Endodermal cell (in vitro differentiated cells): ENCODE measurements at places on chromosomes 3 and 15. TPM values are rescaled to one million over a fixed set of nuclear protein-coding genes. Genes with fewer than 3 reads are reported as not detected.

TMEM158 gene
- total RNA-seq: 5.5 and 6.8 TPM in 2 replicates

- no peak overlapping the region for H3K27ac ChIP-seq
- H3K4me3 ChIP-seq: no peak overlapping the region
- no peaks in the 10 kb centered on the region for H3K36me3 ChIP-seq
- peak; percentile 81 for DNase-seq
- H3K27me3 ChIP-seq: no peaks in the 10 kb centered on the region
- no peaks in the 10 kb centered on the region for H3K4me1 ChIP-seq
Measured at GRCh38 chr15:77907824-77908751, 169.4 kb downstream of the TBC1D2B start.

OR5AC2 gene
- not detected in 2 replicates for total RNA-seq

GRCh38 chr15:72482275-72482674 lies 8.1 kb downstream of the ARIH1 start:
- H3K27ac ChIP-seq: no peak overlapping the region
- H3K27me3 ChIP-seq: no peaks in the 10 kb centered on the region
- H3K4me3 ChIP-seq: no peak overlapping the region
- H3K4me1 ChIP-seq: no peaks in the 10 kb centered on the region
- DNase-seq: no peak

- H3K36me3 ChIP-seq: no peaks in the 10 kb centered on the region
- no peak for DNase-seq
- no peak overlapping the region for H3K4me3 ChIP-seq
- H3K4me1 ChIP-seq: no peaks in the 10 kb centered on the region
- H3K27ac ChIP-seq: no peak overlapping the region
Measured at GRCh38 chr3:28841441-28841840, 439.4 kb upstream of the RBMS3 start.

- H3K4me3 ChIP-seq: no peak overlapping the region
- DNase-seq: no peak
- no peaks in the 10 kb centered on the region for H3K36me3 ChIP-seq
- H3K27ac ChIP-seq: no peak overlapping the region
Measured at GRCh38 chr3:122063908-122064307, 8.7 kb downstream of the CD86 start.

GRCh38 chr3:125470671-125471070 lies 49.3 kb downstream of the SNX4 start:
- DNase-seq: no peak
- no peak overlapping the region for H3K4me3 ChIP-seq
- H3K4me1 ChIP-seq: no peaks in the 10 kb centered on the region
- no peaks in the 10 kb centered on the region for H3K27me3 ChIP-seq

MON1A gene
- total RNA-seq: 6.2 and 6.7 TPM in 2 replicates

DNA sequence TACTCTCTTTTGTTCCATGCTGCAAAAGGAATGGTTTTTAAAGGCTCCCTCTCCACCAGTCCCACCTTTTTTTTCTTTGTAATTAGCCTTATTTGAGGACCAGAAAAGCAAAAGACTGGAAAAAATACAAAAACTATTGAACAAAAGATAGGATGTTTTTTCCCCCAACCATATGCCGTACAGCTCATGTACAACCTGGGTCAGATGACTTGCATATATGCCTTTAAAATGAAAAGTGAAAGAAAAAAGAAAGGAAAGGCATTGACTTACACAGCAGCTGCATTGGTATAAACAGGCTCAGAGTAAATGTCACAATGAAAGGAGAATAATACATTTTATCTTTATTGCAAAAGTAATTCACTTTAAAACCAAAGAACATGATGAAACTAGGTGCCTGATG lies 69.5 kb upstream of the CMC1 start:
- H3K27me3 ChIP-seq: no peaks in the 10 kb centered on the region
- H3K27ac ChIP-seq: no peak overlapping the region
- H3K36me3 ChIP-seq: no peaks in the 10 kb centered on the region
- no peak overlapping the region for H3K4me3 ChIP-seq
- no peak for DNase-seq

- peaks cover 78% of the 10 kb centered on the region for H3K36me3 ChIP-seq
- H3K27me3 ChIP-seq: no peaks in the 10 kb centered on the region
- H3K27ac ChIP-seq: no peak overlapping the region
- no peak overlapping the region for H3K4me3 ChIP-seq
- no peaks in the 10 kb centered on the region for H3K4me1 ChIP-seq
- DNase-seq: no peak
Measured at GRCh38 chr15:82132096-82132495, 86.3 kb upstream of the MEX3B start.

DNA sequence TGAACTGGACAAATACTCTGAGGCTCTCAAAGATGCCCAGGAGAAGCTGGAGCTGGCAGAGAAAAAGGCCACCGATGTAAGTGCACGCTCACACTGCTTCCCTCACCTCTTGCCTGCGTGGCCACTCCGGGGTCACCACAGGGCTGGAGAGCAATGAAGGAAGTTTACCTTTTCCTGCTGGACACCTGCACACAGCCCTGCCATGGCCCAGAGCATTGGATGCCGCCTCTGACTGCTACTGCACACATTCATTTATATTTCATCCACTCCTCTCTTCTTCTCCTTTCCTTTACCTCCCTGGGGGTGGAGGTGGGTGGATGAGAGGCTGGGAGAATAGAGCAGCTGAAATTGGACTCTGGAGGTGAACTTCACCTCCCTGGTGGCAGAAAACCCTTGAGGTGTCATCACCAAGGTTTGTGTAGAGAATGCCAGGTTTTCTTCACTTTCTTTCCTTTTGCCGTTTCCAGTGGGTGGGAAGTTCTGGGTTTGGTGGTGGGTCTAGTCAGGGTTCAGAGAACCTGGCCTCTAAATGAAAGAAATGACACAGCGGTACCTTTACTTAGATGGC lies 1.6 kb downstream of the TPM1 start:
- peak overlapping the region; percentile 97 for H3K4me3 ChIP-seq
- no peak for DNase-seq
- peaks cover 20% of the 10 kb centered on the region for H3K4me1 ChIP-seq
- H3K27me3 ChIP-seq: peaks cover 4% of the 10 kb centered on the region
- peak overlapping the region; percentile 27 for H3K27ac ChIP-seq

- DNase-seq: no peak
- peaks cover 39% of the 10 kb centered on the region for H3K27me3 ChIP-seq
- no peaks in the 10 kb centered on the region for H3K4me1 ChIP-seq
- H3K27ac ChIP-seq: no peak overlapping the region
- no peak overlapping the region for H3K4me3 ChIP-seq
Measured at GRCh38 chr3:156297582-156297981, 177.2 kb downstream of the KCNAB1 start.

DNAH1 gene
- 2.9 to 6.7 TPM (median 5.5 TPM) in 3 replicates for total RNA-seq

- no peaks in the 10 kb centered on the region for H3K36me3 ChIP-seq
- peak; percentile 50 for DNase-seq
- H3K4me3 ChIP-seq: no peak overlapping the region
- peaks cover 2% of the 10 kb centered on the region for H3K4me1 ChIP-seq
- no peak overlapping the region for H3K27ac ChIP-seq
Measured at GRCh38 chr3:45273681-45274515, 47.8 kb upstream of the TMEM158 start.

GRCh38 chr15:46815765-46816164 lies 901.5 kb upstream of the SEMA6D start:
- H3K27ac ChIP-seq: no peak overlapping the region
- no peak for DNase-seq
- no peaks in the 10 kb centered on the region for H3K36me3 ChIP-seq
- no peaks in the 10 kb centered on the region for H3K4me1 ChIP-seq
- no peaks in the 10 kb centered on the region for H3K27me3 ChIP-seq

DNA sequence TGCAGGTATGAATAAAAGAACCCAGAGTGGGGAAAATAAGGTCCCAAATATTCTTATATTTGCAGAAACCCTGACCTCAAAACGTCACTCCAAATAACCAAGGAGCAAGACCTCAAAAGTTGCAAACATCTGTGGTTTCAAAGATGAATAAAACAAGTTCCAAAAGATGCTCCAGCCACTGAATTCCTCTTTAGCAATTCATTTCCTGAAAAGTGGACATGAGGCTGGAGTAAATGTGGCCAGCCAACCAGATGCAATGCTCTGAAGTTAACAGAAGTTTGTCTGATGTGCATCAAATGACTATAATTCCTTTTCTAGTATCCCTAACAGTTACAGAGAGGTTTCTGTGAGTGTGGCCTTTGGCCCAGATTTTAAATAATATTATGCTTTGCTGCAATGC lies 71.2 kb upstream of the WNT5A start:
- H3K4me1 ChIP-seq: peaks cover 5% of the 10 kb centered on the region
- H3K4me3 ChIP-seq: no peak overlapping the region

DNA sequence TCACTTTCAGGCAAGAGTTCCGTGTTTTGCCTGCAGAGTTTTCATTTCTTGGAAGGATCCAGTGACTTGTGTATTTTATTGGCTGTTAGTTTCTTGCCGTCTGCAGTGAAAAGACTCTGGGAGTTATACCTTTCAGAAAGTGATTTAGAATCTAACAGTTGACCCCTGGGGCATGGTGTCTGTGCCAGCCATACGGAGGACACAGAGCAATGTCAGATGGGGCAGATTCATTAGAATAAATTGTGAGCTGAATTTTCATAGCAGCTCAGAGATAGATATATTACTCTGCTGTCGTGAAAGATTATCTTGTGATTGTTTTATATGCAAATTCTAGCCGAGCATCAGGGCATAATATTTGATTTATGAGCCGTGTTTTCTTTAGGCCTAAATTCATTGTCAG lies 131.6 kb downstream of the SV2B start:
- H3K4me1 ChIP-seq: no peaks in the 10 kb centered on the region
- H3K36me3 ChIP-seq: no peaks in the 10 kb centered on the region
- DNase-seq: no peak
- H3K27me3 ChIP-seq: peaks cover 39% of the 10 kb centered on the region
- H3K4me3 ChIP-seq: no peak overlapping the region

DNA sequence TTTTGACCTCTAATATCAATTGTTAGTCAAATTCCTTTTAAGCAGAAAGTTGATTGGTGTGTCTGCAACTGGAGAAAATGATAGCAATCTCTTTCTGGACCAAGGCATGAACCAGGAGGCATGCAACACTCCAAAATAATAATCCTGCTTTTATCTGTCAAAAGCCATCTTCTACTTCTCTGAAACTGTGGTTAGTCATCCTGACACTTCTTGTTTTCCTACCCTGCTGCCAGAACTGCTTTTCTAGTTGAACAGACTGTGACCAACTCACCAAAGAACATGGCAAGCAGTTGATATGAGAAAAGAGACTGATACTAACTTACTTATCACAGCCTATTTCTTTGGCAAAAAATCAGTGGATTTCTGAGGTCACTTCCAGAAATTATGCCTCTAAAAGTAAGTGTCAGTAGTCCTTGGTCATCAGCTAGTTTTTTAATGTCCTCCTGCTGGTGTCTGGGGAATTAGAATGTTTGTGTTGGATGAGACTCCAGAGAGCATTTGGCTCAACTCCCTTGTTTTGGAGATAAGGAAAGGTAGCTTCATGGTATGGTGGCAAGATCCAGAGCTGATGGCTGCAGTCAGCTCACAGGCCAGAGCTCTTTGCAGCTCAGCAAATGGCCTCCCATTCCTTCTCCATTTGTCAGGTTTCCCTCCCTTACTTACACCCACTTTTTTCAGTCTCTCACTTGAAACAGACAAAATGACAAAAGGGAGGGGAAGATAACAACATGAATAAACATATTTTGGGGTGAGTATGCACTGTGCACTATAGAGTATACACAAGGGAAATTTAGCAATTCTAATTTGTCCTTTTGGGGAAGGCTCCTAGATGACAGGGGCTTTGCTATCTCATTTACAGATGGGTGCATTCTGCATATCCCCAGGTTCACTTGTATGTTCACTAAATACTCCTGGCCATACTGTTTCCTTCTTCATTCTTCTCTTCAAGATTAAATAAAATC lies 7.0 kb downstream of the CRYGS start:
- DNase-seq: no peak
- no peaks in the 10 kb centered on the region for H3K36me3 ChIP-seq
- no peaks in the 10 kb centered on the region for H3K27me3 ChIP-seq
- H3K4me1 ChIP-seq: peaks cover 6% of the 10 kb centered on the region
- no peak overlapping the region for H3K4me3 ChIP-seq

- H3K27me3 ChIP-seq: no peaks in the 10 kb centered on the region
- no peak for DNase-seq
- H3K27ac ChIP-seq: no peak overlapping the region
- H3K4me3 ChIP-seq: no peak overlapping the region
- no peaks in the 10 kb centered on the region for H3K36me3 ChIP-seq
- peaks cover 13% of the 10 kb centered on the region for H3K4me1 ChIP-seq
Measured at GRCh38 chr15:78208341-78208844, 26.0 kb downstream of the ACSBG1 start.

DNA sequence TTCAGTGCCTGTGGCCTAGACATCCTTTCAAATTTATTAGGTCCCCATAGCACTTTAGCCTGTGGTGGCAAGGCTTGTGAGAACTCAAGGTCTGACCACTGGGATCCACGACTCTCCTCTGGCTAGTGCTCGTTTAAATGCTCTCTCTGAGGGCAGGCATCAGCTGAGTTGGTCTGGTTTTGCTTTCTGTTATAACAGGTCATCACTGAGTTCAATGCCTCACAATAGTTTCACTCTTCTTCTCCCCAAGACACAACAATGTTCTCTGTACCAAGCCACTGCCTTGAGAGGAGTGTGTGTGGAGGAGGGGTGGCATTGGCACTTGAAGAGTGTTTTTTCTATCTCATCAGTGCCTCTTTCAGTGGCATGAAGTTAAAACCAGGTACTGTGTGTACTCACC lies 7.6 kb downstream of the OR5K4 start:
- no peaks in the 10 kb centered on the region for H3K4me1 ChIP-seq
- no peak overlapping the region for H3K4me3 ChIP-seq
- no peak overlapping the region for H3K27ac ChIP-seq
- H3K36me3 ChIP-seq: no peaks in the 10 kb centered on the region

GRCh38 chr3:173257797-173258196 lies 116.8 kb upstream of the SPATA16 start:
- H3K27ac ChIP-seq: no peak overlapping the region
- no peak overlapping the region for H3K4me3 ChIP-seq
- H3K27me3 ChIP-seq: no peaks in the 10 kb centered on the region
- H3K4me1 ChIP-seq: no peaks in the 10 kb centered on the region
- no peaks in the 10 kb centered on the region for H3K36me3 ChIP-seq

C3orf20 gene
- total RNA-seq: not detected in 3 replicates
